ENCODE measurements at places on chromosomes 2 and 18.

DNA sequence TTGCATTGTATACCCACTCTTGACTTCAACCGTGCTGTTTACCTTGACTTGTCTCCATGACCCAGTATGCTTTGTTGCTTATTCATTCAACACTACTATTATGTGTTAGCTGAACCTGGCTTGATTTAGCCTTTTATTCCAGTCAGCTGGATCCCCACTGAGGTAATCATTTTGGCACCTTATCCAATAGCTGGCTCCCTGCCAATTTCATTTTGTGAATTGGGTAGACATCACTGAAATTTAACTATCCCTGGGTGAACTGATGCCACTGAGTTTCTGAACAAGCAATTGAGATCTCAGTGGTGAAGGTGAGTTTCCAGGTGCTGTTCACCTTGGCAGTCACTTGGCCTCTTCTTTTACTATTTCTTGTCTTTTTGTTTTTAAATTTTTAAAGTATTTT, 584.3 kb downstream of the ADCYAP1 start:
- no peak for DNase-seq

DNA sequence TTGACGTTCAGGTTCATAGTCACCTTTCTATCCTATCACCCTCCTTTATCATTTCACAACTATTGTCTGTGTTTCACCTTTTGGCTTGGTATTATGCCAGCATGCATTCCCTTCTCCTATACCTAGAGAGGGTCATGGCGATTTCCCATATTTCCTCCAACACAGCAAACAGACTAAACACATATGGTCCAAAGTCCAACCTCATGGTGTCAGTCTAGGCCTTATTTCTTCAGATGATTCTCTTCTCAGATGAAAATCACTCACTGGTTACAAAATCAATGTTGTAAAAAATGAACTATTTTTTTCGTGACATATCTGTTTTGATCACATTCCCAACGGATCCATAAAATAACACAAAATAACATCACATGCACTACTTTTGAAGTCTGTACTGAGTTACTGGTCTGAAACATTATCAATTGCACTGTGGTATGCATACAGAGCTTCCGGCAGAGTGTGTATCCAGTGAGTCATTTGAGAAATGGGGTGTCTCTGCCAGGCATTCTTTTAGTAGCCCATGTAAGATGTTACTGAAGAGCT, 204.8 kb upstream of the GALNT5 start:
- no peak for DNase-seq

DNA sequence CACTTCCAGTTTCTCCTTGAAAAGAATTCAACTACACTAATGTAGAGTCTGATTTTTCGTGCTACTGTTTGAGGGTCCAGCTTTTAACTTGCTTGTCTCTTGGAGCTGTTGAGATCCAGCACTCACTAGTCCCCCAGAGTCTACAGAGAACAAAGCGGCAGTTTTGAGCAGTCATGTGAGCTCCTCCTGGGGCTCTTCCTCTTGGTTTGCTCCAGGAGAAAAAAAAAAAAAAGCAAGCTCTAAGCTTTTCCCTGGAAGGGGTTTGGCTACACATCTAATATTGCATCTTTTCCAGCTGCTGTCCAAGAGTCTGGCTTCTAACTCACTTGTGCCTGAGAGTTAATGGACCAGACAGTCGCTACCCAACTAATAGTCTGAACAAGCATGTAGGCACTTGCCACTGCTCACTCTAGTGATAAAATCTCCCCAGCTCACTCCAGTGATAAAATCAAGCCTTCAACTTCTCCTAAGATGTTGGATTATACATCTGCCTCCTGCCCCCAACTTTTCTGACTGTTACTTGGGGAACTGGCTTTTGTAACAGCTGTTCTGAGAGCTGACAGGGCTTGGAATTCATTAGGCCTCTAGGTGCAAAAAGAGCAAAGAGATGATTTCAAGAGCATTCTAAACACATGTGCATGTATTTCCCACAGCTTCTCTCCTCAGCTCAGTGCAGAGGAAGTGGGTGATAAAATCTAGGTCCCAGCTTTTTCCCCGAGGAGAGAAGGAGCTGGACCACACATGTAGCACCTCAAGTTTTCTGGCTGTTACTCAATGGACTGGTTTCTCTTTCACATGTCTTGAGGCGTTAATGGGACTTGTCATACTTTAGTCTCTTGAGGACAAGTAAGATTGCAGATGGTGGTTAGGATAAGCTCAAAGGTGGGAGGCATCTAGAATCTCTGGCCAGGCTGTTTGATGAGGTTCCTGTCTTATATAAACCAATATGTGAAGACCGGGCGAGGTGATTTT, 750.5 kb downstream of the LRP1B start:
- no peak for DNase-seq

GRCh38 chr2:183126635-183127034, 2.4 kb downstream of the NUP35 start:
- DNase-seq = no peak

- no peak for DNase-seq
Measured at GRCh38 chr18:50559752-50560680, at the start of gene MAPK4. TSS of gene MAPK4 (plus strand) at chr18:50560087. CDS start at chr18:50663959, 103,872 bp downstream.

DNA sequence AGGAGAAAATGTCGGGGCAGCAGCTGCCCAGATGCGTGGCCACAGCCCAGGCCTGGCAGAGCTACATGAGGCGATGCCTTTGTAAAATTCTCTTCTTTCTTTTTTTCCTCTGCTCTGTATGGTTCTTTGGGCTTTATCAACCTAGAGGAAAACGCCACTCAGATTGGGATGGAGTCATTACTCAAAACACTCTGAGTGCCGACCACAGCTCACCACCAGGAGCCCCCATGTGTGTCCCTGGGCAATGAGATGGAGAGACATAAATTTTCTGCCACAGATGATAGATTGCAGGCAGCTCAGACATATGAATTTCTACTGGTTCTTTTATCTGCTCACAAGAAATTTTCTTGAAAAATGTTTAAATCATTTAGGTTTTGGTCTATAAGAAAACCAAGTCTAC, 56.0 kb downstream of the PARD6G start:
- DNase-seq = no peak

DNA sequence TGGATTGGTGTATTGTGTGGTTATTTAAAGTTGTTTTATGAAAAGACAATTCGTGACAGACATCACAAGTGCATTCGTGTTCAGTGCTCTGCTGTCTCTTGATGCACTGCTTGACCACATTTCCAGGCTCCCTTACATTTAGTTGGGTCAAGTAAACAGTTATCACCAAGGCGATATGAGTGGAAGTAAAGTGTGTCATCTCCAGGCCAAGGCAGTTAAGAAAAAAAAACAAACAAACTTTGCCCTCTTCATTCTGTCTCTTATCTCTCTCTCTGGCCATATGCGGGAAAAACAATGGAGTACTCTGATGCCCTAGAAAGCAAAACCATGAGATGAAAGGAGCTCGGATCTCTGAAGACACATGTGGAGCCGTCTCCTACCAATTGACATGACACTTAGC, 131.1 kb downstream of the DSEL start:
- no peak for DNase-seq

DNA sequence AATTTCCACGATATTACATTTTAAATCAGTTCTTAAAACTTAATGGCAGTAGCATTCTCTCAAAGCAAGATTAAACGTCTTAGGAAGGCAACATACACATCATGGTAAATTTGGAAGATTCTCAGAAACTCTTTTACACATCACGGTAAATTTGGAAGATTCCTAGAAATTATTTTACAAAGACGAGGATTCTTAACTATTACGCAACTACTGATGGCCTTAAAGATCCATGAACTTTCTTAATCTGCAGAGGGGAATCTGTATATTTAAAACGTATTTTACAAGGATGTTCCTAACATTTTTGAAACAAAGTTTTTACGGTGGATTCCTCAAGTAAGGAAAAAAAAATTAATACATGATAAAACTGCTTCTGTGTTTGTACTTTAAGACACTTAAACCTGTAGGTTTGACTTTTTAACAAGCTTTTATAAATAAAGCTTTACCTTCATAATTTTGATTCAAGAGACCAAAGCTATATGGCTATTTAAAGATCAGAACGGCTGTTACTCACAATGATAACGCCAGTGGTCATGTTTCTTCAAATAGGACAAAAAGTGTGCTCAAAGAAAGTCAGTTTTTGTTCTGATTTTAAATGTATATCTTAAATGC, 1.7 kb downstream of the ATF2 start:
- DNase-seq = no peak

- no peak for DNase-seq
Measured at GRCh38 chr2:222290736-222291484, 7.9 kb downstream of the PAX3 start.

DNA sequence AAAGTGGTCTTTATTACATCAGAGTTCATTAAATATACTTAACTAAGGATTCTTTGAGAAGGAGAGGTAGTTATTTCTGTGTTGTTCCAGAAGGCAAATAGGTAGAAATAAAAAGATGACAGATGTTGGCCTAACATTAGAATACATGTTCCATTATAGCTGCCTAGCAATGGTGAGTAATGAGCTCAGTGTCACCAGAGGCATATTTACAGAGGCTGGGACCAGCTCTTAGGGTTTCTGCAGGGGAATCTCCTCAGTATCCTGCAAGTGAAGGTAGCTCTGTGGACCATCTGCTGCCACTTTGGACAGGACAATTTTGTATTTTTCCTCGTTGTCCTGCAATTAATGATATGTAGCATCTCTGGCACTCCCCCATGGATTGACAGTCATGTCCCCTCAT, 416.0 kb downstream of the THSD7B start:
- DNase-seq = no peak

Data from activated naive CD8-positive, alpha-beta T cell treated with anti-CD3 and anti-CD28 coated beads, Interleukin-2, amount 50 U/mL, for 16 hours (primary cell).